Stimulated activated CD8-positive, alpha-beta memory T cell treated with anti-CD3 and anti-CD28 coated beads, Interleukin-15, amount 100 ng/mL, for 48 hours (primary cell): ENCODE measurements at places on chromosomes 1 and 21.
A peak's percentile ranks its signal among the peaks of the same experiment; 100 is the strongest.

DNA sequence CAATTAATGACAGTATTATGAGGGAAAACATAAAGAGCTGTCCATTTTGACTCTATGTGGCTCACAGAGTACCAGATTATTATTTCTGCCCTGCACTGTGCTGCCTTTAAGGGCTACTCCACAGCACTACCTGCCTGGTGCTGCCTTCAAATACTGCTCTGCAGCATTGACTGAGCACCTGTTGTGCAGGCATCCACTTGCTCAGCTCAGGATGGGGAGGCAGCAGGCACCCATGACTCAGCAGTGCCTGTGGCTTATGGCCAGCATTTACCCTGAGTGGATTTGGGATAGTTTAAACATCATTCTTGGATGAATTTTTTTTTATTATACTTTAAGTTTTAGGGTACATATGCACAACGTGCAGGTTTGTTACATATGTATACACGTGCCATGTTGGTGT is 953 bp upstream of the KPRP start:
- DNase-seq, result no peak

DNA sequence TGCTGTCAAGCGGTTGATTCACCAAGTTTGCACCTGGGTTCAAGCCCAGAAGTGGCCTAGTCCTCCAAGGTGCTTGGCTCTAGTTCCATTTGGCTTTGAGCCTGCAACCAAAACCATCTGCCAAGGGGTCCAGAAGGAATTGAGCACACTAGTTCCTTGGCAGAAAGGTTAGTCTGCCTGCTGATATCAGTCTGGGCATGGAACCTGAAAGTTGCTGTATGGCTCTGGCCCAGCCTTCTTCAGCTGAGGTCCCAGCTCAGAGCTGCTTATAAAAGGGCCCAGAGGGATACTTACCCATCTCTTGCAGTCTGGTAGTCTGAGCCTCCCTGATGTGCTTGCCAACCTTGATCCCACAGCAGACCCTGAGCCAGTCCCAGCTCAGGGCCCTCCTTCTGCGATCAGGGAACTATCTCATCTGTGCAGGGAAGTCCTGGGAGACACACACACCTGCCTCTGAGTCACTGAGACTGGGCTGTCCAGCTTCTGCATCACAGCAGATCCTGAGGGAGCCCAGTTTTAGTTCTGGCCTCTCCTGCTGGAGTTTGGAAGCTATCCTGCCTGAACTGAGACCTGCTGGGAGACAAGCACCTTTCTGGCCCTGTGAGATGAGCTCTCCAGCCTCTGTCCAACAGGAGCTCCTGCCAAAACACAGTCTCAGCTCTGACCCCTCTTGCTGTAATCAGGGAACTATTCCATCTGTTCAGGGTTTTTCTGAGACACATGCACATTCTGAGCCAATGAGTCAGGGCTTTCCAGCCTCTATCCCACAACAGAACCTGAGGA is 75.8 kb downstream of the CTH start:
- DNase-seq, result no peak

DNA sequence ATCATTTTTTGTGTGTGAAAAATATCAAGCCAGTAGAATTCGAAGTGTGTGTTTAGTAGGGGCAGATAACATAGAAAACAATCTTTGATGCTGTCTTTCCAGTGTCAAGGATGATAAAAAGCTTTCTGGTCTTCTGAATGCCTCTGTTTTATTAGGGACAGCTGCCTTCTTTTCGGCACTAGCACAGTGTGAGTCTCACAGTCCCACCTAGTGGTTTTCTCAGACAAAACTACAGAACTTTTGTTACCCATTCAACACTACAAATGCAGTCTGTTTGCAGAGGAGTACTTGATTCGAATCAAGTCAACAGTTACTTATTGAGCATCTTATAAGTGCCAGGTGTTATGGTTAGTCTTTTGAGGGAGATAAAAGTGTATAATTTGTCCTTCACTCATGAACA is 30.6 kb upstream of the MCOLN3 start:
- DNase-seq, result no peak

GRCh38 chr1:153968000-153968363 is 280 bp downstream of the CREB3L4 start:
- DNase-seq, result no peak

DNA sequence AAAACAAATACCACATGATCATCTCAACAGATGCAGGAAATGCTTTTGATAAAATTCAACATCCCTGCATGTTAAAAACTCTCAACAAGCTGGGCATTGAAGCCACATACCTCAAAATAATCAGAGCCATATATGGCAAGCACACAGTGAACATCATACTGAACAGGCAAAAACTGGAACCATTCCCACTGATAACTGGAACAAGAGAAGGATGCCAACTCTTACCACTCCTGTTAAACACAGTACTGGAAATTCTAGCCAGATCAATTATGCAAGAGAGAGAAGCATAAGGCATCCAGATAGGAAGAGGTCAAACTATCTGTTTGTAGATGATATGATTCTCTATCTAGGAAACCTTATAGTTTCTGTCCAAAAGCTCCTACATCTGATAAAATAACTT is 91.6 kb downstream of the DNAH14 start:
- no peak for DNase-seq

- DNase-seq, result no peak
Measured at GRCh38 chr1:11997081-11997850, 17.0 kb downstream of the MFN2 start.

DNA sequence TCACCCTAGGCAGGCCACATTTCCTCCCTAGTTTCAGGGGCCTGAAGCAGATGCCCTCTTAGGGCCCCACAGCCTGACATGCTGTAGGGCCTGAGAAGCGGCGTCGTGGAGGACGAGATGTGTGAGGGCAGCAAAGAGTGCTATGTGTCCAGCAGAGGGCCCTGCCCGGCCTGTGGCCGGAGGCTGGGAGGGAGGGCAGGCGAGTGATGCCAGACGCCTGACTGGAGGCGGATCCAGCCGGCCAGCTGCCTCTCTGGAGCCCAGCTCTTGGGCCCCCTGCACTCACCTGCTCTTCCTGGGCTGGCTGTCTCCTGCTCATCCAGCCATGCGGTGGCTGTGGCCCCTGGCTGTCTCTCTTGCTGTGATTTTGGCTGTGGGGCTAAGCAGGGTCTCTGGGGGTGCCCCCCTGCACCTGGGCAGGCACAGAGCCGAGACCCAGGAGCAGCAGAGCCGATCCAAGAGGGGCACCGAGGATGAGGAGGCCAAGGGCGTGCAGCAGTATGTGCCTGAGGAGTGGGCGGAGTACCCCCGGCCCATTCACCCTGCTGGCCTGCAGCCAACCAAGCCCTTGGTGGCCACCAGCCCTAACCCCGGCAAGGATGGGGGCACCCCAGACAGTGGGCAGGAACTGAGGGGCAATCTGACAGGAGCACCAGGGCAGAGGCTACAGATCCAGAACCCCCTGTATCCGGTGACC is at the start of gene GPR37L1:
TSS of gene GPR37L1 (plus strand) at position 279 of the 697 bp plus-strand sequence. CDS start at position 326, 47 bp downstream.
- DNase-seq, result no peak

DNA sequence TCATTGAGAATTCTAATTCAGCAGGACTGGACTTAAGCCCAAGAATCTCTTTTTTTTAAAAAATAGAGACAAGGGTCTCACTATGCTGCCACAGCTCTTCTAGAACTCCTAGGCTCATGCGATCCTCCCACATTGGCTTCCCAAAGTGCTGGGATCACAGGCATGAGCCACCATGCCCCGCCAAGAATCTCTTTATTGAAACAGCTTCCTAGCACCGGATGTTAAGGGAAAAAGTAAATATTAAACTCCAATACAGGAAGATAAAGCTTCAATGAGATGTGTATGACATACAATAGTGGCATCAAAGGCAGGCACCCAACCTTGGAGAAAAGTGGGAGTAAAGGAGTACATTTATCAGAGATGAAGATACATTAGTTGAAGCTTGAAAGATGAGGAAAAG is 25.5 kb downstream of the PUM1 start:
- no peak for DNase-seq

DNA sequence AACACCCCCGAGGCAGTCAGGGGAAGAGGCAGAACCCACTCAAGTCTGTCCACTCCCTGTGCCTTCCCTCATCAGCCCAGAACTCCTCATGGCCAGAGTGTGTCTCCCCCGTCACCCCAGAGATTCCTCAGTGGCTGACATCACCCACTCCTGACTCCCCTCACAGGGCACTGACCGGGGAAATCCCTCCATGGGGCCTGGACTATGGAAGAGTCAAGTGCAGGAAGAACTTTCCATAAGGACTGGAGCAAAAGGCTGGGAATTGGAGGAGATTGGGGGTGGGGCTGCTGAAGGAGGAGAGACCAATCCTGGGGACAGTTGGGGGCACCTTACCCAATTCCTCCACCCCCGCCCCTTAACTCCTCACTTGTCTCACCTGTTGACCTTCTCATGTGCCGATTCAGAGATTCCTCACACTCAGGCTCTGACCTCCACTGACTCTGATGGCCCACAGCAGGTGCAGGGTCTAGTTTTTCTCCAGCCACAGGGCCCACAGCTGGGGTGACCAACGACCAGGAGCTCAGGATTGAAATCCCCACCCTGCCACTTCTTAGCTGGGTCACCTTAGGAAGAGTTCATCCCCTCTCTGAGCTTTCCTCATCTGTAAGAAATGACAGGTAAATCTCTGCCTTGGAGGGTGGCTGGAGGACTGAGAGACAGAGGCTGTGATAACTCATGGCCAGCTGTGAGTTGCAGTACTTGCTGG is 481 bp upstream of the EXTL1 start:
- DNase-seq, result no peak

- DNase-seq, result no peak
Measured at GRCh38 chr1:22289307-22289995, 146.6 kb upstream of the WNT4 start.

GRCh38 chr1:166933140-166933539 is 42.2 kb downstream of the ILDR2 start:
- DNase-seq, result no peak

DNA sequence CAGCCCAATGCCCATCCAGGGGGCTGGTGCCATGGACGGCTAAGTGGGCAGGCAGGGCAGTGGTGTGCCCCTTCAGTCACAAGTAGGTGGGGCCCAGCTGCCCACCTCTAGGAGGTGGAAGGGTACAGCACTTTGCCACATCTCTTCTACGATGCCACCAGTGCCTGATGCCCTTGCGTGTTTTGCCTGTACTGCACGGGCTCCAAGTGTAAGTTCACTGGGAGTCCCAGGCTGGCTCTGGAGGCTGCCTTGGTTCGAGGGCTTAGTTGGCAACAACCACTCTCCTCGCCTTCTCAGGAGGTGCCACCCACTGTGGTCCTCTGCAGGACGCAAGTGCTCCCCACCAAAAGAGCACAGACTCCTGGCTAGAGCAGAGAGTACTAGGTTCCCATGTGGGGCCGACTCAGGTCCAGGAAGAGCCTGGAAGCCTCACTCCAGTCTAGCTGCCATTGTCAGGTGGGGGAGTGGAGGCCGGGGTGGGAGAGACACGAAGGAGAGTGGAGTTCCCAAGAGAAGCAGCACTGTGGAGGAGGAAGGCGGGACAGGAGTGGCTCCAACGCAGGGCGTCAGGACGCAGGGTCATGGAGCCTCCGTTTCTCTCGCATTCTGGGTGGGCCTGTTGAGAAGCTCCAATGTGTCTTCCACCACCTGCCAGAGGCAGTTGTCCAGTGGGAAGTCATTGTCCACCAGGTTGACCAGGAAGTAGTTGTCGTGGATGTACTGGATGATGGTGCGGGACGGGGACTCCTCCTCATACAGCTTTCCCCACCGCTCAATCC is 15.5 kb downstream of the MTHFR start:
- DNase-seq, result no peak

GRCh38 chr1:235326719-235327558 is 1.0 kb downstream of the ARID4B start:
- DNase-seq, result peak; percentile 48

- DNase-seq, result no peak
Measured at GRCh38 chr1:162371611-162372010, 5.0 kb downstream of the SPATA46 start.

DNA sequence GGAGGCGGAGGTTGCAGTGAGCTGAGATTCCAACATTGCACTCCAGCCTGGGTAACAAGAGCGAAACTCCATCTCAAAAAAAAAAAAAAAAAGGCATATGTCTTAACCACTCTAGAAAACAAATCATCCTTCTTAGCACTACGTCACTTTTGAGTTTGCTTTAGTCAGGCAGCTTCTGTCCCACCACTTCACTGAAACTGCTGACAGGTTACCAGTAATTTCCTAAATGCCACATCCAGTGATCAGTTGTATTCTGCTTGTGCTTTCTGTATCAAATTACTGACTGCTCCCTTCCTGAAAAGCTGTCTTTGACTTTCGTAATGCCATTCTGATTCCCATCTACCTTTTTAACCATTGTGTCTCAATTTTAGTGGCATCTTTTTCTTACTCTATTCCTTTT is 21.7 kb downstream of the RCOR3 start:
- no peak for DNase-seq
